ENCODE measurements at places on chromosomes 2 and 18.

- no peak for DNase-seq
Observed at GRCh38 chr2:56801214-56801613, 617.4 kb downstream of the CCDC85A start.

GRCh38 chr2:3535467-3535793 is 16.1 kb upstream of the ADI1 start:
- DNase-seq, result no peak

GRCh38 chr2:173199294-173199693 is 123.6 kb downstream of the MAP3K20 start:
- DNase-seq, result no peak

GRCh38 chr2:32622570-32623310 is 5.1 kb upstream of the TTC27 start:
- no peak for DNase-seq

GRCh38 chr18:7954238-7954637 is 387.1 kb downstream of the PTPRM start:
- no peak for DNase-seq

- no peak for DNase-seq
Observed at GRCh38 chr2:8584174-8585066, 97.4 kb upstream of the ID2 start.
